Activated naive CD8-positive, alpha-beta T cell treated with anti-CD3 and anti-CD28 coated beads, Interleukin-2, amount 50 U/mL, for 16 hours (primary cell): ENCODE measurements at places on chromosomes 5 and 9.

- no peak for DNase-seq
These were observed 102.5 kb upstream of the GABRP start for GRCh38 chr5:170681013-170681433.

DNA sequence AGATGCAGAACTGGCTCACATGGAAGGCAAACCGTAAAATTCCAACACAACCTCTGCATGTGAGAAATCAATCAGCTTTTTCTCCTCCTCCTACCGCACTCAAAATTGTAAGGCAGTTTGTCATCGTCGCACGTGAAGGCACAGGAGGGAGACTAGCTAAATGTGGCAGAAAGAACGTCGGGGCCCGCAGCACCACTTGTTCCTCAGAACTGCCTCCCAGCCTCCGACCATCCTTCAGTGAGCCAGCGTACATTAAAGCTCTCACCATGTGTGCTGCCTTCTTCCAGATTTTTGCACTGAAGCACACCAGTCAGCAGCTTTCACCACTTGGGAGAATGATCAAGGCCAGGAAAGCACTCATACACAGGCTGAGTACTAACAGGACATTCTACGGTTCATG lies 105.9 kb downstream of the RFX3 start:
- DNase-seq = no peak

- no peak for DNase-seq
These were observed 173.8 kb upstream of the MVB12B start for GRCh38 chr9:126152622-126153362.

- no peak for DNase-seq
These were observed 959 bp upstream of the FBXL17 start for GRCh38 chr5:108382784-108383330.
